DMS 273 treated with DMSO at 0.1 percent for 48 hours (cell line): ENCODE measurements at places on chromosomes 7 and 10.

DNA sequence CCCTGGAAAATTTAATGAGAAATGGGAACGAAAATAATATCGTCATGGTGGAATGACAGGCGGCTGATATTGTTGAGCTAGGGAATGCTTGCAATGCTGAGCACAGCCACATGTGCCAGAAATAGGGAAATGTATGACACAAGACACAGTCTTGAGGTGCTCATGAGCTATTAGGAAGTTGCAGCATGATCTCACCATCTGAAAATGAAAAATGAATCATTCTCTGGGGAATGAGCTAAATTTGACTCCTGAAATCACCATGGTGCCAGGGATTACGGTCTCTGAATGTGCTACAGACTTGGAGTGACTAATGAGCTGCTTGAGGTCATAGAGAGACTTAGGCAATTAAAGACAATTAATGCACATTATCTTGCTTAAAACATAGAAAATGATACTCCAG, 845.0 kb downstream of the CNTNAP2 start:
- no peak for DNase-seq

- DNase-seq, result no peak
Observed at GRCh38 chr10:97850446-97850845, 803 bp downstream of the GOLGA7B start.

GRCh38 chr10:29254123-29255046, 34.5 kb upstream of the LYZL1 start:
- DNase-seq, result no peak

DNA sequence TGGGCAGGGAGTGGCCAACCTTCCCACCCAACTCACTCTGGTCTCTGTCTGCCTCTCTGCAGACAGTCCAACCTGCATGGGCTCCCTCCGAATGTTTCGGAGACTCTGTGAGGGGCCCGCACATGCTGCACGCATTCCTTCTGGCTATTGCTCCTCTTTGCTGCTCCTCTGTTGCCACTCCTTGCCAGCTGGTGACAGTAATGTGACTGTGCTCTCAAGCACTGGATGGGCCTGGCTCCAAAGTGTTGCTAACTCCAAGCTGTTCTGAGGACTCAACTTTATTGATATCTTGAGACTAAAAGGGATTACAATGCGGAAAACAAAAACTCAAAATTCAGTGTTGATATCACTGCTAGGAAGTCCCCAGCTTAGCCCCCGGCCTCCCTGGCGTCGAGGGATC, 105.4 kb upstream of the KIF5B start:
- no peak for DNase-seq

DNA sequence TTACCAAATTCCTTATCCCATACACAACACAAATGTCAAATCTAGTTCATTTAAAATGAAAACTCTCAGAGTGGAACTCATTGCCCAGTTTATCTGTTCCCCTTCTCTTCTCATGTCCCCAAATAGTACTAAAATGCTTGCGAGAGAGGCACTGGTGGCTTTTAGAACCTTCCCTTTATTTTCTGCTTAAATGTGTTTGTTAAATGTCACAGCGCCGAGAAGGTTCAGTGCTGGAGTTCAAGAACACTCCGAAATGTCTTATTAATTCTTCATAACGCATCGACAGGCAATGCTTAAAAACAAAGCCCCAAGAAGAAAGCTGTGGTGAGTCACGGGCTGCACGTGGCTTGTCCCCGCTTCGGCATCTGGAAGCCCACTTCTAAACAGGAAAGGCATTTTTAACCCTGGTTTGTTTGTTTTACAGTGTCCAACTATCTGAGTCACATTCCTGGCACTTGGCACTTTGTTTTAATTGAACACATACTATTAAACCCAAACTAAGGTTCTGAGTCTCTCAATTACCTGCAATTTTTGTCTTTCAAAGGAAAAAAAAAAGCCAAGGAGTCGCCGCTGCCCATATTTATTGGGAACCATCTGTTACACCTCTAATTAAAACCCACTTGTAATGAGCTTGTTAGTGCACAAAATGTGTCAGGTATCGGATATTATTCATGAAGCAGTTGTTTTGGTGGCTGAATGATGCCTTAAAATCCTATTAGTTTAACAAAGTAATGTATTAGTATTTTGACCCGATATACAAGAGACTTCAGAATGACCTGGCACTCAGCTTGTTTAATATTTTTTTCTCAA, 49.9 kb upstream of the MGMT start:
- peak; percentile 54 for DNase-seq

- DNase-seq, result no peak
Observed at GRCh38 chr10:119427263-119427864, 115.2 kb downstream of the RGS10 start.

GRCh38 chr10:73126343-73126742, 16.1 kb downstream of the NUDT13 start:
- no peak for DNase-seq

- no peak for DNase-seq
Observed at GRCh38 chr10:74706966-74707365, 119.4 kb upstream of the KAT6B start.

- DNase-seq, result no peak
Observed at GRCh38 chr7:96416116-96416515, 94.2 kb upstream of the SLC25A13 start.

DNA sequence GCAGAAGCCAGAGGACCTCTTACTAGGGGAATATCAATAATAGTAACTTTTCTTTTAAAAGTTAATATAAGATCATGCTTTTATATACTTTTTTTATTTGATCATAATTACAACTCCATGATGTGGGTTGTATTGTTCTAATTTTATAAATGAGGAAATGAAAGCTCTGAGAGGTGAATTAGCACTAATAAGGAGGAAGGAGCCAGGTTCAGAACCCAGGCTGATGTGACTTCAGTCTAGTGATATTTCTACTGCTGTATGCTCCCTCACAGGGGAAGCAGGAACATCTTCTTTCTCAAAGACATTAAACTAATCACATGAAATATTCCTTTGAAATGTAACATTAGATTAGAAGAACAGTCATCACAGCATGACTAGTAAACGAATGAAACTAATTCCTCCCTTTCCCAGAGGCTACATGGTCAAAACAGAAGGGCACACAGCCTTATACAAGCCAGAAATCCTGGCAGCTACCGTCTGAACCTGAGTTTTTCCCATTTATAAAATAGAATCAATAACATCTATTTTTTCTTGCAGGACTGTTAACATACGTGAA, 81.4 kb upstream of the GJD4 start:
- no peak for DNase-seq

DNA sequence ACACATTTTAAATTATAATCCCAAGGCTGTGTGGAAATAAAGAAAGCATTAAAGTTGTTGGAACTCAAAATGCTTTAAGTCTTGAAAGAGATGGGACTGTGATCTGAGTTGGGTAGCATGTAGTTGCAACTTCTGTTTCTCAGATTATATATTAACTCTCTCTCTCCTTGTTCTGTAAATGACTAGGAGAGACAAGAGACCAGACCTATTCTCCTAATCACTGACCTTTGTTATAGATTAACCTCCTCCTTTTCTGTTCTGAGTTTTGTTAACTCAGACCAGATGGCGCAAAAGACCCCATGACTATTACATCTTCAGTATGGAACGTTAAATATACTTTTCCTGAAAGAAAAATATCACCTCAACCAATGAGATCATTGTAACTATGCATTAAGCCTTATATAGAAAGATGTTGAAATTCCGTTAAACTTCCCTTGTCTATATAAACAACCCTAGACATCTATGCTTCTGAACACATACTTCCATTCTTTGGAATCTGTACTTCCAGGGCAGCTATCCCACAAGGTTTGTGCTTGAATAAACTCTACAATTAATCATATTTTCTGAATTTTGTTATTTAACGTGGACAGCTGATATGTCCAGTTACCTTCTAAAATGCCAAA, 143.5 kb upstream of the TRIM24 start:
- DNase-seq, result no peak

GRCh38 chr10:16656895-16657294, 135.2 kb upstream of the C1QL3 start:
- DNase-seq, result no peak

DNA sequence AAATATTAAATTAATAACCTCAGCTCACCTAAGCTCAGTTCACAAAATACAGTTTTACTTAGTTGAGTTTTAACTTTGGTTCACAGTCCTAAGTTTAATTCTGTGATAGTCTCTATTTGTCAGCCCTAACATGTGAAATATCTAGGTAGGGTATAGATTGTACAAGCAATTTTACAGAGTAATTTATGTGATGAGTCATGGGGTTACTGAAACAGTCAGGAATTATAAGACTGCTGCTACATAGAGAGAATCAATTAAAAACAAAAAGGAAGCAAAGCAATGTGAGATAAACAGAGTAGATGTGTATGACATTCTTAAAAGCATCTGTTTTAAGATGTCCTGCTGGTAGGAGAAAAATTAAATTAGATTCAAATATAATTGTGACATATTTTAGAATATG, 1018.2 kb upstream of the KCND2 start:
- DNase-seq, result no peak

GRCh38 chr7:1209097-1209496, 23.6 kb upstream of the UNCX start:
- no peak for DNase-seq

GRCh38 chr7:138690495-138690894, 10.7 kb downstream of the SVOPL start:
- no peak for DNase-seq

- DNase-seq, result no peak
Observed at GRCh38 chr10:102268375-102268888, 23.1 kb downstream of the GBF1 start.

GRCh38 chr7:97499204-97499603, 232.7 kb upstream of the TAC1 start:
- no peak for DNase-seq

DNA sequence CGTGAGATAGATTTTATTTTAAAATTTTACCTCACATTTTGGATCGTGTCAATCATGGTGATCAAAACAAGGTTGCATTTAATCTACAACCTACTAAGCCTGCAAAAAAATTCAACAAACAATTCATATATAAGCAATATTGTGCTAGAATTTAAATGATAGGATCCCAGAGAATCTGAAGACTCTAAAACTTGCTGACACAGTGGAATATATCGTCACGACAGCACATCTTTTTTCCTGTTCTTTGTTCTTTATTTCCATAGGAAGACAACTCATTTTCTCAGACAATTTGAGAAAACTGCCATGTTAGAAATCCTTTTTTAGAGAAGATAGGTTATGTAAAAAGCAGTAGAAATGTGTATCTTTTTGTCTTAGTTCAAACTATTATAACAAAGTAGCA, 820.2 kb upstream of the CELF2 start:
- DNase-seq, result no peak

DNA sequence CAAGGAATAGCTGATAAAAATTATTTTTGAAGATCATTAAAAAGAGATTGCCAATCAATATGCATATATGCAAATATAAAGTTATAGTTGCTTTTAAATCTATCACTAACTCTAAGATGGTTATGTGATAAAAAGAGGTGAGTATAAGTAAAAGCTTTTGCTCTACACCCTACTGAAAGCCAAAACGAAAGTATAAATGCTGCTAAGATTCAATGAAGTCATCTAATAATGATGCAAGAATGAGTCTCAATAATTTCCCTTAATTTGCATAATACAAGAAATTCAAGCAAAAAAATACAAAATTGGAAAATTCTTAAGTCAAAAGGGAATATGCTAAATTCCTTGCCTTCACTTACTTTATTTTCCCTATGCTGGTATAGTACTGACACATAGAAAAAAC, 75.2 kb downstream of the WAPL start:
- no peak for DNase-seq

DNA sequence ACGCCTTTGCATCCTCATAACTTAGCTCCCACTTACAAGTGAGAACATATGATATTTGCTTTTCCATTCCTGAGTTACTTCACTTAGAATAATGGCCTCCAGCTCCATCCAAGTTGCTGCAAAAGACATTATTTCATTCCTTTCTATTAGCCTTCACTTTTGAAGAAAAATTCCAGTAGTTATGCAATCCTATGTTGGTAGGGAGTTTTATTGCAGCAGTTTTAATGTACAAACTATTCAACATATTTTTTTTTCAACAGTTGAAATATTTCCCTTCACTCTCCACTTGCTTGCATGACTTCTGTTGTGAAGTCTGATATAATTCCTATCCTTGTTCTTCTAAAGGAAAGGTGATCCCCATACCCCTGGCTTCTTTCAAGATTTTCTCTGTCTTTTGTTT, 27.3 kb upstream of the ARHGAP22 start:
- no peak for DNase-seq

DNA sequence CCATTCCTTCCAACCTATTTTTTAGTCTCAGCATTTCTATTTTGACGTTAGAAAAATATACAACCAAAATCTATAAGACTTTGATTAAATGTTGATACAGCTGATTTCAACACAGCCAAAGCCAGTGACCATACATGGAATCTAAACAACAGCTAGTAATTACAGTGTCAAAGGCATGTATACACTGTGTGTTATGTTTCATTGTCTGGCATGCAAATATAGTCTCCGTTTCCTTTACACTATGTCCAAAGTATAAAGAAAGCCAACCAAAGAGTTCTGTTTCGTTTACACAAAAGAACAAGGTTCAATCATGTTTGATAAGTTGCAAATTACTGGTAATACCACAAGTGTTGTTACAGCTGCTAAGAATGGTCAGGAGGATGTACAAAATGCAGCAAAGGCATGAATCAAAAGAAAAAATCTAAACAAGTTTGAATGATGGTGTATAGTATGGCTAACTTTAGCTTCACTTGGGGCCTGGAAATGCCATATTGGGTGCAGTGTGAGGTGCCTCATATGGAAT, 268.3 kb upstream of the FERD3L start:
- no peak for DNase-seq

GRCh38 chr7:28128608-28129007, 52.0 kb downstream of the JAZF1 start:
- no peak for DNase-seq

GRCh38 chr7:128705891-128706333, 33.2 kb upstream of the CALU start:
- DNase-seq, result no peak

GRCh38 chr10:15121707-15122106, 24.6 kb downstream of the RPP38 start:
- no peak for DNase-seq

DNA sequence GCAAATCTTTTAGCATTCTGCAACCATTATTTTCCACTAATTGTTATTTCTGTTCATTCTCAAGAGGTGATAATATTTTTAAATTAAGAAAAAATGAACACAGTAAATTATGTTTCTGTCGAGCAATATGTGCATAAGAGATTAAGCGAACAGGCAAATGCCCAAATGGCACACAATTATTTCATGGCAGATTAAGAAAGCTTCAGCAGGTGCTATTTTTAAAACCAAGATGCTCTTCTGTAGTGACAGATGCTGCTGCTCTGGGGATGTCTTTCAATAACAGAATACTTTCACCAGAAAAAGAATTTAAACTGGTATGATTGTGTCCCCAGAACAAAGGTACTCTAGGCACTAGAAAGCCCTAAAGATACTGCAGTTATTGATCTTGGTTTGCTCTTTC, 412.7 kb upstream of the SORCS1 start:
- no peak for DNase-seq
